PC-3 (cell line): ENCODE measurements at places on chromosomes 11 and 22. TPM values are rescaled to one million over a fixed set of nuclear protein-coding genes. Genes with fewer than 3 reads are reported as not detected.

DNA sequence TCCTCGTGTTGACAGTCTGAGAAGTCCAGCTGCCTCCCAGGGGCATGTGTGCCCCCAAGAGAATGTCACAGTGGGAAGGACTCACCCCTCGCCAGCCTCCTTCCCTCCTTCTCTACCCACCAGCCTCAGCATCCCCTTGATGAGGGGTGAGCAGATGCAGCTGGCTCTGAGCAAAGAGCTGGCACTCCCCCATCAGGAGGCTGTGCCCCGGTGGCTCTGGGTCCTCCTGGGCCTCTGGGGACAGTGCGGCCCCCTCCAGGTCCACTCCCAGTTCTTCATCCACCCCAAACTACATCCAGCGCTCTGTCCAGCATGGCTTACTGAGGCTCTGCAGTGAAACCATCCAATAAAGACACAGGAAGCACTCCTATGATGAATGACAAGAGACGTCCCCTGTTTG is 210.4 kb downstream of the BRD1 start:
- H3K27me3 ChIP-seq, result peaks cover 81% of the 10 kb centered on the region
- H3K36me3 ChIP-seq, result no peaks in the 10 kb centered on the region
- no peak for DNase-seq

- H3K4me3 ChIP-seq, result no peak overlapping the region
- no peak overlapping the region for H3K27ac ChIP-seq
- peaks cover 48% of the 10 kb centered on the region for H3K36me3 ChIP-seq
- no peak for DNase-seq
- no peaks in the 10 kb centered on the region for H3K27me3 ChIP-seq
Observed at GRCh38 chr11:74615311-74615710, 22.9 kb downstream of the POLD3 start.

Gene VPS37C
- total RNA-seq, result 28.9 and 34.9 TPM in 2 replicates

- H3K36me3 ChIP-seq, result no peaks in the 10 kb centered on the region
- no peaks in the 10 kb centered on the region for H3K27me3 ChIP-seq
- DNase-seq, result peak; percentile 80
- H3K27ac ChIP-seq, result peak overlapping the region; percentile 97
Observed at GRCh38 chr11:130846606-130847005, 69.7 kb downstream of the SNX19 start.

DNA sequence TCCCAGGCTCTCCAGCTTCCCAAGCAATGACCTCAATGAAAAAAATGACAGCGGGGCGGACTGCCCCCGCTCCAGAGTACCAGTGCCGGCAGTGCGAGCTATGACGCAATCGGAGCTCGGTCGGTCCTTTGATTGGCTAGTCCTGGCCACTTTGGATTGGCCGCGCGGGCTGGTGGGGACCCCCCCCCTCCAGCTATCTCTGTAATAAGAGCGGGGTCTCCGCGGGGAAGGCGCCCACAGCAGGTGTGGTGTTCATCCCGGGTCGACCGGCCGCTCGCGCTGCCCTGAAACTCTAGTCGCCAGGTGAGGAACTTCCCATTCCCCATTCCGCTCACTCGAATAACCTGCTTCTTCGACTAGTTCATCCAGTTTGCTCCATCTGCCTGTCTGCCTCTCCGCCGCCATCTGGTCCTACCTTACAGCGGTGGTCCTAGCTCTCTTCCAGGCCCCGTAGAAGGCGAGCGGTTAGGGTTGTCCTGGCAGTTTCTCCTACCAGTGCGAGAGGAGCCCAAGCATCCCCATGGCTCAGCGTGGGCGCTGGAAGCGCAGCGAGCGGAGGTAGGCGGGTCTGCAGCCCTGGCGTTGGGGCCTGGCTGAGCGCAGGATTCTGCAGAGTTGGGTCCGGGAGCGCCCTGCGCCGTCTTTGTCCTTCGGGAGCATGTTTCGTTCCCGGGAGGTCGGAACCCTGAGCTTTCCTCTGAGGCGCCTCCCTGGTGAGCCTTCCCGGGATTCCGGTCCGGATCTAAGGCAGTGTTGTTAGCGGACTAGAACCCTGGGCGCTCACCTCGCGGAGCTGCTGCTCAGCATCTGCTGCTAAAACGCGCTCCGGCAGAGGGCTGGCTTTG is at the start of gene CALCB:
Gene CALCB, plus strand, starts transcription at position 233 of the 845 bp plus-strand sequence. CDS start 1,126 bp downstream, outside the sequence.
- no peaks in the 10 kb centered on the region for H3K4me1 ChIP-seq
- no peak within 1 kb of the TSS for H3K4me3 ChIP-seq
- no peak within 1 kb of the TSS for H3K27ac ChIP-seq

Gene KRTAP5-8
- not detected in 2 replicates for total RNA-seq

Gene FOLH1
- 0.58 TPM in 1 of 2 replicates, not detected in the other for total RNA-seq

GRCh38 chr11:86519064-86519911 is 144.6 kb downstream of the CCDC81 start:
- H3K4me1 ChIP-seq, result peaks cover 32% of the 10 kb centered on the region
- no peak overlapping the region for H3K4me3 ChIP-seq
- no peaks in the 10 kb centered on the region for H3K27me3 ChIP-seq
- no peaks in the 10 kb centered on the region for H3K36me3 ChIP-seq
- DNase-seq, result no peak
- H3K27ac ChIP-seq, result no peak overlapping the region

DNA sequence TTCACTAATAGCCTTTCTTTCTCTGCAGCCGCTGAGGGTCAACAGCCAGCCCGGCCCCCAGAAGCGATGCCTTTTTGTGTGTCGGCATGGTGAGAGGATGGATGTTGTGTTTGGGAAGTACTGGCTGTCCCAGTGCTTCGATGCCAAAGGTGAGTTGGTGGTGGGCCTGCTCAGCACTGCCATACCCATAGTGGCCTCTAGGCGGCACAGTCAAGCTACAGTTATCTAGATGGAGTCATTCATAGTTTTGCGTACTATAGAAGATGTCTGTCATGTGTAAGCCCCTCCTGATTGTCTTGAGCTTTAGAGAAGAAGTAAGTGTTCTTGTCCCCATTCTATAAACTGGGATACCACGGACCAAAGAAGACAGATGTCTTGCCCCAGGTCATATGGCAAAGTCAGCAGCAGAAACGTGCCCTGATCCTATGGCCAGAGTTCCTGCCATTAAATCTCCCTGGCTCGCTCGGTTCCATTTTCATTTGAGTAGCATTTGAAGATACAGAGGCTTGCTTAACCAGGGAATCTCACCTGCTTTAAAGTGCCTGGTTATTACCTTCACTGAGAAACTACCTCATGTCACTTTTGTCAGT is 42.1 kb upstream of the CRTAM start:
- no peaks in the 10 kb centered on the region for H3K27me3 ChIP-seq
- H3K4me3 ChIP-seq, result no peak overlapping the region
- H3K36me3 ChIP-seq, result peaks cover 35% of the 10 kb centered on the region
- H3K27ac ChIP-seq, result no peak overlapping the region
